Activated CD8-positive, alpha-beta memory T cell treated with anti-CD3 and anti-CD28 coated beads for 4 hours (primary cell): ENCODE measurements at places on chromosomes 3 and 15.

DNA sequence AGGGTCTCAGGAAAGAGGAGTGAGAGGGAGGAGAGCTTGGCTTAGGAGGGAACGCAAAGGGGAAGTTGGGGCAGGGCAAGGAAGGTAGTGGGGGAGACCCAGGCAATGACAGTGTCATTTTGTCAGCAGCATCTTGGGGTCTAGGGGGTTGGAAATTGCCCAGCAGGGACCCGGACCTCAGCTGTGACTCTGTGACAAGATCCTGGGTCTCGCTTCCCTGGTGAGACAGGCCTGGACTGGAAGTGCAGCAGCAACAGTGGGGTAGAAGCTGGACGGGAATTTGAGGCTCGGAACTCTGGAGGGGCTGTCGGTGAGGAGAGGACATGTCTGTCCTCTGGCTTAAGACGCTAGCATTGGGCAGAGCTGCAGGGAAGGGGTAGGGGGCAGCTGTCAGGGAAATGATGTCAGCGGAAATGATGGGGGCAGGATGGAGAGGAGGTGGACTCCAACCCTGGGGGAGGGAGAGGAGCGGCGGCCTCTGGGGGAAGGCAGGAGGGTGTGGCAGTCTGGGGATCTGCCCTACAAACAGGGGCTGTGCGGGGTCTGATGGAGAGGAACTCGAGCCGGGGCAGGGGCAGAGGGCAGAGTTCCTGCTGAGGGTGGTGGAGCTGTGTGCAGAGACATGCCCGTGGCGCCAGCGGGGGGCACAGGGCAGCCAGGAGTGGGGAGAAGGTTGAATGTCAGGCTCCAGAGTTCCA is 12.3 kb downstream of the ANPEP start:
- DNase-seq, result no peak

GRCh38 chr3:33089515-33089914 is 7.4 kb downstream of the GLB1 start:
- no peak for DNase-seq

DNA sequence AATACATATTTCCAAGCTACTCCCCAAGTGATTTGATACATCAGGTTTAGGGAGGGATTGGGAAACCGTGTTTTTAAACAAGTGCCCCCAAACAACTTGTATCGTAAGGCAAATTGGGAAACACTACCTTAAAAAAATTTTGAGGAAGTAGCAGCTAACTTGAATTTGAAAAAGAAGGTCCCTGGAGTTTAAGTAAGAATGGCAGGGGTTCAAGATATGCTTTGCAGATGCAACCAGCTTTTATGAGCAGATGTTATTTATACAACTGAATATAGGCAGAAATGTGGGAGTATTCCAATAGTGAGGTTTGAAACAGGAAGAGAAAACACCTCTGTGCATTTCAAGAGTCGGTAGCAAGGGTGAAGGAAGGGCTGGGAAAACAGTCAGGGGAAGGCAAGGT is 139.6 kb downstream of the IL20RB start:
- no peak for DNase-seq

DNA sequence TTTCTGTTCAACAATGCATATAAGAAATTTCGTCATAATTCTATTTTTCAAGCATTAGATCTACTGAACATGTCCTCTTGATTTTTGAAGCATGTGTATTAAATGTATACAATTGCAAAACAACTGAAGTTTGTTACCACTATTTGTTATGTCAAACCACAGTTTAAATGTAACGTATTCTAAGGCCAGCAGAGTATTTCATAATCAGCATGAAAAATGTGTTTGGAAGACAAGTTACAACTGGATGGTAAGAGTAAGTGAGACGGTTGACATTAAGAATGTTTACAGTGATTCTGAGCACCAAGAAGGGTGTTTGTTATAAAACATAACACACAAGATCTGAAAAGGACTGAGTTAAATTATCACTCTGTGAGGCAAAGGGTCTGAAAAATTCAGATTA is 738.4 kb downstream of the PLOD2 start:
- no peak for DNase-seq

DNA sequence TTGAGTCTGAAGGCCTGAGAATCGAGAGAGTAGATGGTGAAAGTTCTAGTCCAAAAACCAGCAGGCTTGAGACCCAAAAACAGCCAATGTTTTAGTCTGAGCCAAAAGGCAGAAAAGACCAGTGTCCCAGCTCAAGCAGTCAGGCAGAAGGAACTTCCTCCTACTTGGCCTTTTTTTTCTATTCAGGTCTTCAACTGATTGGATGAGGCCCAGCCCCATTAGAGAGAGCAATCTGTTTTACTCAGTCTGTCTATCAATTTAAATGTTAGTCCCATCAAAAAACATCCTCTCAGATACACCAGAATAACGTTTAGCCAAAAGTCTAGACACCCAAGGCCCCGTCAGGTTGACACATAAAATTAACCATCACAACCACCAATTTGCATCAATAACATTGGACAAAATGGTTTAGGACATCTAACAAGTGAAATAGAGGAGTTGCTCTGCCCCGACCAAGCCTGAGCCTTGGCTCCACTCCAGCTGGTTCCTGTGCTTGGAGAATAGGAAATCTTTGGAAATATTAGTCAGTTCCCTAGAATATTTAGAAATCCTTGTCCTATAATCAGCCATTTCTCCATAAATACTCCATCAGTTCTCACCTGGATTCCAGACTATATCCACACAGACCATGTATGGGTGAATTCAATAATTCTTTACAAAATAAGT is 51.4 kb upstream of the LIPC start:
- no peak for DNase-seq

- no peak for DNase-seq
These were observed 327.0 kb downstream of the FEZF2 start for GRCh38 chr3:62046326-62046725.

- DNase-seq, result no peak
These were observed 30.4 kb downstream of the LSM3 start for GRCh38 chr3:14208977-14209394.

DNA sequence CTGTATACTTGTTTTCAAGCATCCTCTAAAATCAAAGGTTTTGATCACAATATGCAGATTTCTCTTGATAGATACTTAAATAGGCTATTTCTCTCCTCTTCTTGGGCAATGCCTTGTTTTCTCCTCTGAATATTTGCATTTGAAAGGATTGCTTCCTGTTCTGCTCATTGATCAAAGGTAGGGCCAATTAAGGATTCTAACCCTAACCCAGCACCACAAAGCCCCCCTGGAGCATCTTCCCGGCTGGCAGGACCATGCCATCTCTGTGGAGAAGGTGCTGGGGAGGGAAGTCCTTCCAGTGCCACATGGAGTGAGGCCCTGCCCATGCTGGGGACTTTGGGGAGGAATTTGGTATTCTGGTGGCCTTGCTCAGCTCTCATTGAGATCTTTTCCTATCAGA is 11.3 kb upstream of the NIPA2 start:
- DNase-seq, result no peak
